ENCODE measurements at places on chromosomes 11 and 22.

GRCh38 chr22:28989484-28989883, 72.1 kb downstream of the C22orf31 start:
- DNase-seq = no peak

GRCh38 chr11:43222215-43222614, 89.6 kb upstream of the API5 start:
- DNase-seq = no peak

GRCh38 chr11:2867722-2868505, 17.7 kb downstream of the CDKN1C start:
- no peak for DNase-seq

- no peak for DNase-seq
Observed at GRCh38 chr11:68538025-68538424, 77.5 kb downstream of the PPP6R3 start.

- peak; percentile 18 for DNase-seq
Observed at GRCh38 chr11:74634537-74634936, 42.2 kb downstream of the POLD3 start.

GRCh38 chr11:36475192-36475591, 34.9 kb downstream of the TRAF6 start:
- no peak for DNase-seq

GRCh38 chr11:95831198-95831883, 41.0 kb downstream of the CEP57 start:
- DNase-seq = no peak

GRCh38 chr22:44332946-44333345, 20.2 kb upstream of the SHISAL1 start:
- no peak for DNase-seq

- DNase-seq = peak; percentile 50
Observed at GRCh38 chr22:50612528-50613221, 12.1 kb downstream of the MAPK8IP2 start.

DNA sequence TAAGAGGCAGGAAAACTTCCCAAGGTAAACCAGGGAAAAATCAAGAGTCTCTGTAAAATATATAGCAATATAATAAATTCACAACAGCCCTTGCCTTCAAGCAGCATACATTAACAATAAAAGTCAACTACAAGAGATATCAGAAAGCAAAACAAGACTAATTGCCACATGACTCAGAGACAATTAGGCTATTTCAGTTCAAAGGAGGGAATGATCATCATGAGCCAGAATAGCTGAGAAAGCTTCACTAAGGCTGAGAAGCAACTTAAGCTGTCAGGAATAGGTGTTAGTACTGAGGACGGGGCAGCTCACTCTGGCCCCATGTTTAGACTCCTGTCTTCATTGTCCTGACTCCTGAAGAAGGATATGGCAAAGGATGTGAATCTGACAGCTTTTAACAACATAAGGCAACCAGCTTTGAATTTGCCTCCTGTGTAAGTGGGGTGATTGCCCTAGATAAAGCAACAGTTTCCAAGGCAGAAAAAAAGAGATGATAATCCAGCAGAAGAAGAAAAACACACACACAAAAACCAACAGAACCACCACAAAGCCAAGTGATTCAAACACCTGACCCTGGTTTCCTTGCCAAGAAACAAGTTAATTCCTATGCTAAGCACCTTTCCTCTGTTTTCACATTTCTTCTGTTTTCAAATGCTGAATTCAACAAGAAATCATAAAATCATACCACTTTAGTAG, 60.8 kb downstream of the SIK3 start:
- DNase-seq = no peak

DNA sequence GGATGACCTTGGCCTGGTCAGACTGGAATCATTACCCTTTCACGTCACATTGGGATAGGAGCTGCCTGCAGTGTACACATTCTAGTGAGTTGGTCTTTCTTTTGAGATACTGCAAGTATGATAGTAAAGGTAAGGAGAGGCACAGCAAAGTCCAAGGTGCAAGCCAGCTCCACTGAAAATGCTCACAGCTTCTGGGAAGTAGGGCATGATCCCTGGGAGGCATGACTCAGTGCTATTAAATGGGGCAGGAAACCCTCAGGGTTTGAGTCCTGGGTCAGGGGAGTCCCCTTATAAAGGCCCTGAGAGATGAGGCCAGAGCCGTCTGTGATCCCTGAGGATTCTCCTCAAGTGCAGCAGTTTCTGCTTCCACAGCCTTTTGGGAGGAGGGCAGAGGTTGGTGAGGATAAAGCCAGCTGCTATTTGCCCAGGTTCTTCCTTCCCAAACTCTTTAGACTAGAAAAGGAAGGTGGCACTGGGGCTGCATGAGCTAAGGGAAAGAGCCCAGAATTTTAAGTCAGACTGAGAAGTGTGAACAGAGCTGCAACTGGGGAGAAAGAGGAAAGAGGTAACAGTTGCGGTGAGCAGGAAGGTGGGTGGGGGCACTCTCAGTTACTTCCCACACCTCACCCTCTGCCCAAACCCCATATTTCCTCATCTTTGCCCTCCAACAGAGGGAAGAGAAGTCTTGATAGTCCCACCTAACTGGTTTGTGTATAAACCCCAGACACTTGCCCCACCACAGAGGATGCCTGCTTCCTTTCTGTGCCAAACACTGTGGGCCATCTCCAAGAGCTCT, 14.4 kb upstream of the OR52K1 start:
- no peak for DNase-seq
